Stimulated activated CD4-positive, alpha-beta T cell treated with anti-CD3 and anti-CD28 coated beads, Interleukin-4, amount 100 ng/mL, for 48 hours (primary cell): ENCODE measurements at places on chromosomes 7 and 10.

DNA sequence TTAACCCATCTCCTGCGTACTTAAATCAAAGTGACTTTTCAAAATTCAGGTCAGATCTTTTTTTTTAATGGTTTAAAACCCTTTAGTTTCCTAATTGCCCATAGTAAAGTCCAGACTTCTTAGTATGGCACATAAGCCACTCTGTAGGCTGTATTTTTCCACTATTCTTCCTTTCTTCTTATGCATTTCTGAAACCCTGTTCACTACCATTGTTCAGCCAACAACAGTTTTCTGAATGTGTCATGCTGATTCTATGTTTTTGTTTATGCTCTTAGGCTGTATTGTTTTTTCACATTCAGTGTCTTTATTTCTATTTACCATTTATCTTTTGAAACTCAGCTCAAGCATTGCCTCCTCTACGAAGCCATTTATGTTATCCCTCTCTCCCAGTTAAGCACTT is 26.7 kb downstream of the CCSER2 start:
- DNase-seq, result no peak

GRCh38 chr7:97024209-97025129 is at the start of gene DLX5:
Gene DLX5 (minus strand): TSS chr7:97024831. CDS start chr7:97024623, 208 bp downstream.
- DNase-seq, result no peak

GRCh38 chr7:24911213-24911603 is 68.8 kb downstream of the OSBPL3 start:
- no peak for DNase-seq

DNA sequence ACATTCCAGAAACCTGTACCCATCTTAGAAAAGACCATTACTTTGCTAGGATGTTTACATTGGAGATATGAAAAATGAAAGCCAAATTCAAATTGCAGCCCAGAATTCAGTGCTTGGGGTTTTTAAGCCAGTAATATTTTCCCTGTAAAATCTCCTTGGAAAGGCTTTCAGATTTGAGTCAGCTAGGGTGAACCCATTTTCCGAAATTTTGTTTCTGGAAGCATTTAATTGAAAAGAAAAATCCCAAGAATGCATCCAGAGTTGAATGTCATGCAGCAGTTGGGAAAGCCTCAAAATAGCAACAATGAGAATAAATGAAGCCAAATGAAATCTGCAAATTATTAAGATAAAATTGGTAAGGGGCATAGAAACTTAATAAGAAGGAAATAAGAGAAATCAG is 106.4 kb downstream of the BMPER start:
- no peak for DNase-seq

- DNase-seq, result no peak
Observed at GRCh38 chr10:13351340-13351915, 3.3 kb upstream of the SEPHS1 start.
